ENCODE measurements at places on chromosomes 2 and 18.

- H3K4me1 ChIP-seq: peaks cover 43% of the 10 kb centered on the region
- no peak overlapping the region for H3K4me3 ChIP-seq
- peak overlapping the region; percentile 92 for H3K27ac ChIP-seq
- peaks cover 46% of the 10 kb centered on the region for H3K36me3 ChIP-seq
These were observed 32.8 kb downstream of the MSH6 start for GRCh38 chr2:47815764-47816163.

DNA sequence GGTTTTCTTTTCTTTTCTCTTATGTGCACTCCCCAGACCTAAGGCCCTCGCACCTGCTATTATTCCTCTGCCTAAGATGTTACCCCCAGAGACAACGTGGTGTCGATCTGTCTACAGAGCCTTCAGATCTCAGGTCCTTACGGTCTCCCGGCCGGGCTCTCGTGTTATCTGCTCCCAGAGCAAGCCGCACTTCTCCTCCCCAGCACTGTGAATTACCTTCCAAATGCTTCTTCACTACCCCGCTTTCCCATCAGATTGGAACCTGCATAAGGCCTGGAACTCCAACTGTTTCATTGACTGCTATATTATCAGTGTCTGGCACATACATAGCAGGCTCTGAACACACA is 71.2 kb upstream of the ODC1 start:
- H3K27me3 ChIP-seq: no peaks in the 10 kb centered on the region
- no peak overlapping the region for H3K4me3 ChIP-seq
- H3K4me1 ChIP-seq: no peaks in the 10 kb centered on the region
- H3K27ac ChIP-seq: no peak overlapping the region

DNA sequence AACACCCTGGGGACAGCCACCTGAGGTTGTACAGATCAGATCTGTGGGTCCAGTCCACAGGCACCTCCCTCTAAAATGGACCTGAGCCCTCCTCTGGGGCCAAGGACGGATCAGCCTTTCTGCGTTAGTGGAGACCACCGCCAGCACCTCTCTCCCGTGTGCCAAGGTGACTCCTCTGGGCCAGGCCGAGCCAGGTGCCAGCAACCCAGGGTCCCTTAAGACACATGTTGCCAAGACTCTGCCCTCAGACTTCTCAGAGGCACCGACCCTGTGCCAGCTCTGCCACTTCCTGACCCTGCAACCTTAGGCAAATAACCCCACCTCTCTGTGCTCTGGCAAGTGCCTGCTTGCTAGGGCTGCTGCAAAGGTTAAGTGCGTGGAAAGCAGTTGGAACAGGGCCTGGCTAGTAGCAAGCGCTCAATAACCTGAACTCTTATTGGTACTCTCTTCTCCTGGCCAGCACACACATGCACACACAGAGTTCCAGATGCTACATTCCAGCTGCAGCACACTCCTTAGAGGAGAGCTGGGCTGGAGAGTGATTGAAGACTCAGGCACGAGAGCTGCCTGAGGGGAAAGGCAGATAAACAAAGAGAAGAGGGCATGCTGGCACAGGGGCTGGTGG is 105.6 kb downstream of the TNS1 start:
- no peak for DNase-seq
- H3K36me3 ChIP-seq: no peaks in the 10 kb centered on the region
- no peak overlapping the region for H3K4me3 ChIP-seq
- no peak overlapping the region for H3K27ac ChIP-seq
- no peaks in the 10 kb centered on the region for H3K4me1 ChIP-seq

GRCh38 chr2:85972355-85972754 is 83.6 kb upstream of the ST3GAL5 start:
- H3K27ac ChIP-seq: no peak overlapping the region
- no peaks in the 10 kb centered on the region for H3K4me1 ChIP-seq
- H3K4me3 ChIP-seq: no peak overlapping the region
- no peaks in the 10 kb centered on the region for H3K36me3 ChIP-seq

GRCh38 chr18:23101861-23102432 is 33.3 kb upstream of the CABLES1 start:
- H3K36me3 ChIP-seq: no peaks in the 10 kb centered on the region
- no peak overlapping the region for H3K27ac ChIP-seq
- no peaks in the 10 kb centered on the region for H3K27me3 ChIP-seq
- H3K4me3 ChIP-seq: no peak overlapping the region
- no peak for DNase-seq

GRCh38 chr2:104756118-104756517 is 97.8 kb upstream of the POU3F3 start:
- H3K4me1 ChIP-seq: no peaks in the 10 kb centered on the region
- no peak overlapping the region for H3K27ac ChIP-seq
- H3K4me3 ChIP-seq: no peak overlapping the region
- DNase-seq: no peak

DNA sequence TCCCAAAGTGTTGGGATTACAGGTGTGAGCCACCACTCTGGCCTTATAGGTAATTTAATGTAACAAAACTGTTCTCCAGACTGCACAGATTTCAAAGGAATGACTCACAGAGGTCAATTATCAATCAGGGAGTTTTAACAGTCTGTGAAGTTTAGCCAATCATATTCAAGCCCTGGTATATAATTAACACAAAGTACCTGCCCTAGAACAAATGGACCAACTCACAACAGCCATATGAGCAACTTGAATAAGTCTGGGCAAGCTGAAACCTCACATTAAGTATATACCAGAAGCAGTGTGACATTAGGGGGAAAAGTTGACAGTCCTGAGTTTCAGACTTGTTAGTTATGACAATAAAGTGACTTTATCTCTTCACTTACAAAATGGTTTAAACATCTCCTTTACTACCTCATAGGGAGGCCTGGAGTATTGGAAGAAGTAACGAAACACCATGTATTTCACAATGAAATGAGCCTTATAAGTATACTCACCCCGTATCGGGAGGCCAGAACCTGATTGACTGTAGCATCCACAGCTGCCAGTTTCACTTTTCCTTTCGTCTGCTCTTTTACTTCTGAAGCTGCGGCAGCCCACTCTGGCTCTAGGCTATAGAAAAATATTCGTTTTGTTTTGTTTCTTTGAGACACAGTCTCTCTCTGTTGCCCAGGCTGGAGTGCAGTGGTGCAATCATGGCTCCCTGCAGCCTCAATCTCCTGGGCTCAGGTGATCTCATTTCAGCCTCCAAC is 22.2 kb downstream of the PDIA6 start:
- H3K27ac ChIP-seq: no peak overlapping the region
- no peaks in the 10 kb centered on the region for H3K4me1 ChIP-seq
- peaks cover 64% of the 10 kb centered on the region for H3K36me3 ChIP-seq
- H3K4me3 ChIP-seq: no peak overlapping the region
- no peak for DNase-seq
- H3K27me3 ChIP-seq: no peaks in the 10 kb centered on the region

DNA sequence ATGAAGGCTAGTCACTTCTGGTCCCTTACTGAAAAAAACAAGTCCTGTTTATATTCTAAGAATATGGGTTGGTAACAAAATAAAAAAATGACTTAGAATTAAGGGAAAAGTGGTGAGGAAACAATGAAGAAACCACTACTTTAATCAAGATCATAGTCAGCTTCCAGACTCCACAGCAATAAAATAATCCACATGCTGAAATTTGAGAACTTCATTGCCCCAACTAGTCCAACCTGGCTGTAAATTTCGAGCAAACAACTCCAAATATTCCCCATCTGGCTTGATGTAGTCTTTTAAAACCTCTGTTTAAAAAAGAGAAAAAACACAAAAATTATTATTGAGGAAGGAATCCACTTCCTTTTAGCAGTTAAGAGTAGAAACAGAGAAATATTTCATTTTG is 32.5 kb downstream of the METTL4 start:
- H3K27me3 ChIP-seq: no peaks in the 10 kb centered on the region
- no peak overlapping the region for H3K4me3 ChIP-seq
- H3K27ac ChIP-seq: no peak overlapping the region
- peaks cover 8% of the 10 kb centered on the region for H3K36me3 ChIP-seq
- no peak for DNase-seq

DNA sequence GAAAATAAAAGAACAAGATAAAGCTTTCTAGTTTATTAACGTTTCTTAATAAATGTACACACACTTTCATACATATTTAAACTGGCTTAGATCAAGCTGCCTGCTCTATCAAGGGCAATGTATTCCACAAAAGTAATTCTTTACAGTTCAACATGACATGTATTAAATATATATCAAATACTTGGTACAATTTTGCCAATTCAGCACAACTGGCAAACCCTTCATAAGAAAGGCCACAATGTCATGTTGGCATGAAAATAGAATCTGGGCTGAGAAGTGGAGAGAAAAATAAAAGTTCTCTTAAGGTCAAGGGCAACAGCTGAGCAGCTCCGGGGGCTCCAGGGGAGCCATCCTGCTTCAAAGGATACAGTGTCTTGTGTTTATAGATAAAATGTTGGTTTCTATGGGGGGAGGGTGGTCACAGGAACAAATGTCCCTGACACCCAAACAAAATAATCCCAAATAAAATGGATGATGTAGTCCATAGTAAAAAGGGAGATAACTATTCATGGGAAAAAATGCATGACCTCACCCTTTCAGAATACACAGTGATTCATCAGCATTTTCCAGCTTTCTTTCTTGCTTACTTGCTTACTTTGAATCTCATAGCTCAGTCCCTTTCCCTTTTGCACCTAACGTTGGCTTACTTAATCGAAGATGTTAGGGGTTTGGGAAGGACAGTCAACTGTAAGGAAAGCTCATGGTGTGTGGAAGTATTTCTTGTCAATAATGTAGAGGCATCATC is 494.9 kb downstream of the NYAP2 start:
- DNase-seq: no peak
- H3K36me3 ChIP-seq: no peaks in the 10 kb centered on the region
- no peaks in the 10 kb centered on the region for H3K4me1 ChIP-seq
- H3K4me3 ChIP-seq: no peak overlapping the region

DNA sequence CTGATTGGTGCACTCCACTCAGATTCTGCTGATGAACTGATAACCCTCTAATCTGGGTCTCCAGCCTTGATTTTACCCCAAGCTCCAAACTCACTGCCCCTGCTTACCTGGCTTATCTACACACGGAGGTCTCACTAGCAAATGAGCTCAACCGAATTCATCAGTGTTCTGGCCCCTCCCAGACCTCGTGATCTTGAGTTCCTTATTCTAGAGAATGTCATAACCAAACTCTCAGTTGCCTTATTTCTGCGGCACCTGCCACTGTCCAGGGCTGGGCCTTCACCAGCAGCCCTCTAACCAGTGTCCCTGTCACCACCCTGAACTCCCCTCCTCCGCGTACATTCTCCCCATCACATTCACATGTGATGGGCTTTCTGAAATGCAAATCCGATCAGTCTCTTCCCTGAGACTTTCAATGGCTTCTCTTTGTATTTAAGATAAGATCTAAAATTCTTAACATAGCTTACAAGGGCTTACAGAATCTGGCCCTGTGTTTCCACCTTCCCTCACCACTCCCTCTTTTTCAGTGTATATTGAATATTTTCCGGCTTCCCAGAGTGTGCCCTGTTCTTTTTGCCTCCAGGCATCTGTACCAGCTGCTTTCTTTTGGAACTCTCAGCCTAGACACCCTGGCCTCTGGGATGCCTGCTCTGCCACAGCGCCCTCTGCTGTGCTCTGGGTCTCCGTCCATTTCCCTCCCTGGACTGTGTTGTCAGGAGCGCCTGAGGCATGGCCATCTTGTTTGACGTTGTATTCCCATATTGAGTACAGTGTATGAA is 31.1 kb downstream of the NAB1 start:
- peak; percentile 84 for DNase-seq
- H3K27ac ChIP-seq: no peak overlapping the region

GRCh38 chr18:65016631-65017371 is 734.0 kb upstream of the CDH7 start:
- no peaks in the 10 kb centered on the region for H3K4me1 ChIP-seq
- no peaks in the 10 kb centered on the region for H3K27me3 ChIP-seq
- no peaks in the 10 kb centered on the region for H3K36me3 ChIP-seq
- no peak for DNase-seq
- no peak overlapping the region for H3K4me3 ChIP-seq

DNA sequence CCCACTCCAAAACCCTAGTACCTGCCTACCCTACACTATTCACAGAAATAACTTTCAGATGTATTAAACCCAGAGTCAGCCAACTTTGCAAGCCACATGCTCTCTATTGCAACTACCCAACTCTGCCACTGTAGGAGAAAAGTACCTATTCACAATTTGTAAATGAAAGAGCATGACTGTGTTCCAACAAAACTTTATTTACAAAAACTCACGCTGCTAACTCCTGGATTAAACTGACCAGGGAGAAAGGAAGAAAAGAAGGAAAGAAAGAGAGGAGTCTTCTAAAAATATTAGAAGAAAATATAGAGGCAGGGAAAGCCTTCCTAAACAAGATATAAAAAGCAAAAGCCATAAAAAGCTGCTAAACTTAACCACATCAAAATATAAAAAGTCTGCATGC is 24.6 kb downstream of the SLC1A4 start:
- peak overlapping the region; percentile 81 for H3K27ac ChIP-seq
- DNase-seq: peak; percentile 61
- H3K4me1 ChIP-seq: peaks cover 41% of the 10 kb centered on the region
- peaks cover 76% of the 10 kb centered on the region for H3K36me3 ChIP-seq
- H3K27me3 ChIP-seq: no peaks in the 10 kb centered on the region
- no peak overlapping the region for H3K4me3 ChIP-seq

- H3K27me3 ChIP-seq: no peaks in the 10 kb centered on the region
- peak; percentile 80 for DNase-seq
- H3K4me1 ChIP-seq: no peaks in the 10 kb centered on the region
- no peaks in the 10 kb centered on the region for H3K36me3 ChIP-seq
- H3K4me3 ChIP-seq: no peak overlapping the region
These were observed 48.0 kb downstream of the SERPINB8 start for GRCh38 chr18:64017870-64018269.

DNA sequence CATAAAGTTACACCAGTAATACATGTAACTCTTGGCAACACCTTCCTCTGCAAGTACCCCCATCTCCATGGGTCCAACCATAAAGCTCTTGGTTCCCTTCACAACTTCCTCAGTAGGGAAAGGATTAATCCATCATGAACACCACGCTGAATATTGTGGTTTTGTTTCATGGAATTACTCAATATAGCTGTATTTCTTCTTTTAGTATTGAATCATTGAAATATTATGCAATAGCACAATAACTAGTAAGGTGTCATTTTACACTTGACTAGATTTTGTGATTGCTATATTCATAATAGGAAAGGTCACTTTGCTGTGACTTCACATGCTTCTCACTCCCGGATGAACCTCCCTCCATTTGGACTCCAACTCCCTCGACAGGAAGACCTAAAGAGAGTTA is 29.7 kb upstream of the PID1 start:
- no peak overlapping the region for H3K27ac ChIP-seq
- no peak overlapping the region for H3K4me3 ChIP-seq
- no peak for DNase-seq

DNA sequence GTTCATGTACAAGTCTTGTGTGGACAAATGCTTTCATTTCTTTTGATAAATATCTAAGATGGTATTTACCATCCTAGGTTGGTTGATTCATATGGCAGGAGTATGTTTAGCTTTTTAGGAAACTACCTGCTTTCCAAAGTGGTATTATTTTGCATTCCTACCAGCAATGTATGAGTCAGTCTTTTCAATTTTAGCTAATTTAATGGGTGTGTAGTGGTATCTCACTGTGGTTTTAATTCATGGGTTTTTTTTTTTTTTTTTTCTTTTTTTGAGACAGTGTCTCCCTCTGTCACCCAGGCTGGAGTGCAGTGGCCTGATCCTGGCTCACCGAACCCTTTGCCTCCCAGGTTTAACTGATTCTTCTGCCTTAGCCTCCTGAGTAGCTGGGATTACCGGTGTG is 4.2 kb downstream of the ZNF512 start:
- peaks cover 25% of the 10 kb centered on the region for H3K36me3 ChIP-seq
- H3K4me3 ChIP-seq: no peak overlapping the region
- no peak overlapping the region for H3K27ac ChIP-seq
- H3K27me3 ChIP-seq: no peaks in the 10 kb centered on the region
- H3K4me1 ChIP-seq: peaks cover 19% of the 10 kb centered on the region

Data from Karpas-422 (cell line).